ENCODE measurements at places on chromosomes 7 and 10. TPM values are rescaled to one million over a fixed set of nuclear protein-coding genes. Genes with fewer than 3 reads are reported as not detected.

- DNase-seq: no peak
Measured at GRCh38 chr10:29304264-29304994, 15.6 kb downstream of the LYZL1 start.

- no peak for DNase-seq
Measured at GRCh38 chr10:34184939-34185386, 630.1 kb downstream of the PARD3 start.

Gene HOXA6
- total RNA-seq: 4.6 TPM

- DNase-seq: no peak
Measured at GRCh38 chr7:34739651-34740300, 81.8 kb downstream of the NPSR1 start.

Gene AKR1C4
- not detected for total RNA-seq

DNA sequence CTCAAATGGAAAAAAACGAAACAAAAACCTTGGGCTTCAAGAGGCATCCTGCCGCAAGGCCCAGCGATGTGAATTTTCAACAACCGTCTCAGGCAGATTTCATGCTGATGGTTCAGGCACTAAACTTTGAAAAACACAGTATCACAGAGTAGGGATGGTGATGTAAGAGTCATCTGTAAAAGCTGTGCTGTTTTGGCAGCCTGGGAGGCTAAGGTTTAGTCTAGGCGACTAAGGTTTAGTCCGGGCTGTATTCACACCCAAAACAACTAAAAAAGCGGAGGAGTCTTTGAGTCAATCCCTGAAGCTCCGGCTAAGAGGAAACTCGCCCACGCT is 420 bp upstream of the MINPP1 start:
- no peak for DNase-seq

- no peak for DNase-seq
Measured at GRCh38 chr10:77635402-77636227, 2.0 kb downstream of the KCNMA1 start.

GRCh38 chr7:134339475-134339874 is 22.7 kb upstream of the SLC35B4 start:
- no peak for DNase-seq

Gene LFNG
- total RNA-seq: 42.6 TPM

DNA sequence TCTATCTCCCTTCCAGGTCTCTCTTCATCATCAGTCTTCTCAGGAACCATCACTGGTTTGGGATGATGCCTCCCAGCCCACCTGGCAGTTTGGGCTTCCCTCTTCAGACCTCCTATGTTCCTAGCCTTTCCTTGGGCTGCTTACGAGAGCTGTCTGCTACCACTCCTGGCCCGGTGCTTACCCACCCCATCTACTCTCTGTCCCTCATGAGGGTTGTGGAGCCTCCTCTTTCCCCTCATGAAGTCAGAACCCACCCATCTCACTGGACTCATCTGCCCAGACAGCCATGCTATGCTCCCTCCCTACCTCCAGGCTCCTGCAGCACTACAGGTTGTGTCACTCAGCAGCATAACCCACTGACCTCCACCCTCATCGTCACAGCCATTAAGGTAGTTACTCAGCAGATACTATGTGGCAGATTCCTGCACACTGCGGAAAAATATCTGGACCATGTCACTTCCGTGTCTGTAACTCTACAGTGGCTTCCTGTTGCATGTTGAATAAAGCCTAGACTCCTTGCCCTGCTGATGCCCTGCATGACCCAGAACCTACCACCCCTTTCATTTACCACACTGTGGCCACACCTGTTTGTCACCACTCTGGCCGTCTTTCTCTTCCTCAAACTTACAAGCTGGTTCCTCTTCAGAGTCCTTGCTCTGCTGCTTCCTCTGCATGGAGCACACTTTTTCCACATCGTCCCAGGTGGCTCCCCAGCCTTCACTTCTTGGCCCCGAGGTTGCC is 2.0 kb downstream of the DBNL start:
- no peak for DNase-seq

DNA sequence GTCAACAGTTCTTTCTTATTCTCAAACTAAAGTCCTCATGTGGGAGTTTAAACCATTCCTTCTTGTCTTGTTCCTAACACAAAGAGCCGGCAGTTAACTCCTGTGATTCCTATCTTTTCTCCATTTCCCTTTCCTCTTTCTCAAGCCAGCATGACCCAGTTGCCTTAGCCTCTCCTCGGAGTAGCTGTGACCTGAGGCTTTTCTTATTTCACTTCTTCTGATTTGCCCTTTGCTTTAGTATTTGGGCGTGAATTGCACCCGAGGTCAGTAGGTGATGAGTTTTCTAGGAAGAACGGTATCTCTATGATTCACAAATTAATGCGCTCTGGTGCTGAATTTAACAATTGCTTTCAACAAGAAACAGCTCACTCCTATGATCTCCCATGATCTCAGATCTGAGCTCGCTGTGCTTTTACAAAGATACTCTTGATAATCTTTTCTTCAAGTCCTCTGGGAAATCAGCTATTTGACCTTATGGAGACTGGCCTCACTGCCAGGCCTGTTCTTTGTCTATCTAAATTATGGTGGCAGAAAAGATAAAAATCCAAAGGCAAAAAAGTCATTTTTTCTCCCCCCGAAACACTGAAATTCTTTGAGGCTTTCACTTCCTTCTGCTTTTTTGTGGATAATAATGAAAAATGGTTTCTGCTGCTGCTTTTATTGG is 184.6 kb downstream of the JCAD start:
- DNase-seq: no peak

DNA sequence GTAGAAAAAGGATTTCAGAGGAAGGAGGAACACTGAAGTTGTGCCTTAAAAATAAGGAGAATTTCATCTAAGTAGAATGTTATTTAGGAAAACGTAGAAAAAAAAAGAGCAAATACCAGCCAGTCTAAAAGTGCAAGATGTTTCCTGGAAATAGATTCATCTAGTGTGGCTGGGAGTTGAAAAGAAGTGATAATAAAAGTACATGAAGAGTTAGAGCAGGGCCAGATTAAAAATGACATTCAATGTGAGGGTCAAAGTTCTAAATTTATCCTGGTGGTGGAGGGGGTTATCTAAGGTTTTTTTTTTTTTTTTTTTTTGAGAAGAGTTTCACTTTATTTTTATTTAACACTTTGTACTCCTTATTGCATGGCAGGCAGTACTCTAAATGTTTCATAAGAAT is 289.3 kb downstream of the MDFIC start:
- no peak for DNase-seq

DNA sequence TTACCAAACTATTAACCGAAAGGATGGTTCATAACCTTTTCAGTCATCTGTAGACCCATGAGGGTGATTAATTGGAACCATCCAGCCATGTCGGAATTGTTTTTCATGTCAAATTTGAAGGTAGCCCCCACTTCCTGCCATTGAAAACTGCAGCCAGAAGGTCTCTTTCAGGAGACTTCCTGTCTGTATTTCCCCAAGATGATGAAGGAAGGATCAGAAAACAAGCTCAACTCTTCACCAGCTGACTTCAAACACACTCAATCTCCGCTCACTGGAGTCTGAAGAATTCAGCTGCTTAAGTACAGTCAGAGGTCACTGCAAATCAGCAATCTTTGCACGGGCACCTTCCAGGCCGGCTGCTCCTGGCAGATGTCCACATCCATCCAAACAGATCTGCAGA is 291.7 kb upstream of the NPVF start:
- no peak for DNase-seq

Gene CLRN3
- not detected for total RNA-seq

Gene MMD2
- total RNA-seq: not detected

- no peak for DNase-seq
Measured at GRCh38 chr10:30619966-30620365, 9.6 kb downstream of the LYZL2 start.

DNA sequence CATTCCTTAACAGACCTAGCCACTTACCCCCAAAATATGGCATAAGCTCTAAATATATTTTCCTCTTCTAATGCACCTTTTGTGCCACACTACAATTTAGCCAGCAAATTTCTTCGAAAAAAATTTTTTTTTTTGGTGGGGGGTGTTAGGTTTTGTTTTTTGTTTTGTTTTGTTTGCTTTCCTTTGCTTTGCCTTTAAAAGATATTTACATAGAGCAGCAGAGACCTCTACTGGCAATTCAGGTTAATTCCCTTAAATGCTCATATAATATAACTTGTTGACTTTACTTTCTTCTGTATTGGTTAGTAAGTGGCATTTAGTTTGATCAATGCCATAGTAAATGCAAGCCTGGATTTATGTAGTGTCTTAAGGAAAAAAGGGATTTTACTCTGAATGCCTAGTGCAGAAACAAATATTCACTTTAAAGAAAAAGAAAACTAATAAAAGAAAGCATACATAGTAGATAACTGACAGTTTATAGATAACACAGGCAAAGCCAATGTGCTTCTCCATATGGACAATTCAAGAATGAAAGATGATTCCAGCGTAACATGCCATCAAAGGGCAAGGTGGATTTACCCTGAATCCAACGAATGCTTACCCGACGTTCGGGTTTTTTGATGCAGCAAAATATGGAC is 1250.6 kb downstream of the GATA3 start:
- no peak for DNase-seq

Gene ABCB4
- total RNA-seq: not detected

DNA sequence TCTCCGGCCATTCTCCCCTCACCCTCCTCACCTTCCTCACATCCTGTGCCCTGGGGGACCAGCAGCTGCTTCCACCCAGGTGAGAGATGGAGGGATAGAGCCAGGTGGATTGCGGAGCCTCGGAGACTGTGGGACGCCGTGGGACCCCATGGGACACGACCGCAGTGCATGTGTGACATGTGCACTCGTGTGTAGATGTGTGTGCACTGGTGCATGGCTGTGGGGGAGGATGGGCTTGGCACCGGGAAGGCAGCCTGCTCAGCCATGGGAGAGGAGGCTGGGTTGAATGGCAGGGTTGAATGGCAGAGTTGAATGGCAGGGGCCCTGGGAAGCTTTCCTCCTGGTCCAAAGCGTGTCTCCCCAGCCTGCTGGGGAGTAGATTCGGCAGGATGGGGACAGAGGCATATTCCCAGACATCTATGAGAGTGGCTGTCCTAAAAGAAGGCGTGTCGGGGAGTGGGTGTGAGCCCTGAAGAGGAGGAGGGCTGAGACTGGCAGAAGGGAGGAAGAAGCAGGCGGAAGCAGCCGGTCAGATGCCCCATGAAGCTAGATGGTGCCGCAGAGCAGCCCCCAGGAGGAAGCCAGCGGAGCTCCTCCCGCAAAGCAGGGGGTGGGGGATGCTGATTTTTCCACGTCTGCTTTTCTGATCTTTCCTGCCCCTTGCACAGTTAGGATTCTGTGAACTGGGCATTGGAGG is 815 bp downstream of the GIMAP8 start:
- peak; percentile 78 for DNase-seq

DNA sequence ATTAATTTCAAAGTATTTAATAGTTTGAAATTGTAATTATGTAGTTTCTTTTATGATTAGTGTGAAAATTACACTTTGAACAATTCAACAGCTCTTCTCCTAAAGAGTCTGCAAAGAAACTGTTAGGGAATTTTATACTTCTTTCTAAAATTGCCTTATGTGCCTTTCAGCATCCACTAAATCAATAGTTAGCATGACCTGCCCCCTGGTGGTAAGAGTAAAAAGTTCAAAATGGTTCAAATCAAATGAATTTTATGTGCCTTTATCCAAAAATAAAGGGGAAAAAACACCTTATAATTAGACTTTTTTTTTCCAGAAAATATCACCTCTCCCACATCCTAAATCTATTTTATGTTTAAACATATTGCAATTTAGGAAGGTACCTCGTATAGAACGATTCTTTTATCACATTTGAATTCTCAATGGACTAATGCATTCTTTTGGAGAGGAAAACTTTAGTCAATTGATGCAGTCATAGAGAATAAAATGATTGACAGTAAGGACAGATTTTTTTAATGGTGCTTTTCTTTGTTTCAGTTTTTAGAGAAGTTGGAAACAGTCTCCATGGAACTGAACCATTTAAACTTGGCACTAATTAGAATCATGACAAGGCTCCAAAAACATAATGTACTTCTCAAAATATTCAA is 163.7 kb downstream of the SEMA3D start:
- no peak for DNase-seq

DNA sequence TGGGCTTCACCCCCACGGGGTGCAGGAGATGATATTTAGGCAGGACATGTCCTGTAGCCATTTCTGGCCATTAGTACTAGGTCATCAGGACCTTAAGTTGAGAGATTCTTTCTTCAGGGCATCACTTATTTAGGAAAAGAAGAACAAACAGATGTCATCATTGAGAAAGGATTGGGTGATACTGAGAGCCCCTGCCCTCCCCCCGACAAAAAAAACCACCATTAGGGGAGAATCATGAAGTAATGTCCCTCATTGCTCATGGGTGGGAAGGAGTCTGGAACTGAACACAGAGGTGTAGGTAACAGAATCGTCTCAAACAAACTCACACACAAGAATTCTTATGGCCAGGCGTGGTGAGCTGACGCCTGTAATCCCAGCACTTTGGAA is 6.4 kb upstream of the ORAI2 start:
- DNase-seq: no peak

- peak; percentile 75 for DNase-seq
Measured at GRCh38 chr7:44615149-44615611, 8.8 kb downstream of the OGDH start.

DNA sequence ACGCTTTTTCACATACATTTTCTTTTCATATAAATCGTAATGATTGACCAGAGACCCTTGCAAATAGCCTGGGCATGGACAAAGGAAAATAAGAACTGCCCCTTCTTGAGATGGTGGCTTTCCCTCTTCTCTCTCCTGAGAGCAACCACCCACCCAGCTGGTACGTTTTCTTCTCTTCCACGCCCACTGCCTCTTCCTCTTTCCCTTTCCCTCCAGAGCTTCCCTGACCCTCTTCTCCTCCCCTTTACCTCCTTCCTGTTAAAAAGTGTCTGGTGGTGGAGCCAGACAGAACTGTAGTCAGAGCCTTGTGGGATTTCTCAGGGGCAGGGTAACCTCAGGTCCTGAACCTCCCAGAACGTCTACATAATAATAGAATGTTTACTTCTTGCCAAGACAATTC is 23.2 kb downstream of the GPR141 start:
- no peak for DNase-seq

DNA sequence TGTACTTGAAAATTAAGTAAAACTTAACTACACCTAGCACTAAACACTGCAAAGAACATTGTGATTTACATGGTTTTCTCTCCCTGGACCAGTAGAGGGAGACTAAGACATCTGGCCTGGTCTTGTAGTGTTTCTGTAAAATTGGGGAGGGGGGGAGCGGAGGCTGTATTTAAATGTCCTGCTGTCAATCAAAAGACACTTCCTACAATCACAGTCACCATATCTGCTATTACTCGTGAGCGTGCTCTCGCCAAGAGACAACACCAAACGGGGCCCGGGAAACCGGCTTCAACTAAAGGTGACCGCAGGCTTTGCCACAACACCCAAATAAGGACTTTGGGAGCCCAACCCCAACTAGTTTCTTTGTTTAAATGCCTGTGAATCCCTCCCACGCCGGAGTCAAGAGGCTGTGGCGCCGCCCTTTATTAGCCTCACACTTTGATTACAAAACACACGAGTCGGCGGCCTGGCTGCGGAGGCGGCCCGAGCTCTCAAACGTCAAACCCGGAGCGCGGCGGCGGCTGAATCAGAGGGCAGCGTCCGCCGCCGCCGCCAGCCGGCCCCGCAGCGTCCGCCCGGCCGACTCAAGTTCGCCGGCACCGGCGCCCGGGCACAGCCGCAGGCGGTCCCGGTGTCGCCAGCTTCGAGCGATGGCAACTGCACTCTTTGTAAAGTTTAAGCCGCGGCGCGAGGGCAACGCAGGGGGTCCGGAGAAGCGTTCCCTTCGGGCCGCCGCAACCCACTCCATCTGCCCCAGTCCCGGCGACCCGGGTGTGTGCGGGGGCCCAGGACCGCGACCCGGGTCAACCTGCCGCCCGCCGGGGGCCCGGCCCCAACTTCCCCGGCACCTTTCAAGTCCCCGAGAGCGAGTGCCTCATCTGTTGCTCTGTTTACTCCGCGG is 1.3 kb downstream of the KDM7A start:
- peak; percentile 95 for DNase-seq

All from lower lobe of right lung (tissue), 2 donors.